NCI-H2107 (cell line): ENCODE measurements at places on chromosomes 16 and 17.

DNA sequence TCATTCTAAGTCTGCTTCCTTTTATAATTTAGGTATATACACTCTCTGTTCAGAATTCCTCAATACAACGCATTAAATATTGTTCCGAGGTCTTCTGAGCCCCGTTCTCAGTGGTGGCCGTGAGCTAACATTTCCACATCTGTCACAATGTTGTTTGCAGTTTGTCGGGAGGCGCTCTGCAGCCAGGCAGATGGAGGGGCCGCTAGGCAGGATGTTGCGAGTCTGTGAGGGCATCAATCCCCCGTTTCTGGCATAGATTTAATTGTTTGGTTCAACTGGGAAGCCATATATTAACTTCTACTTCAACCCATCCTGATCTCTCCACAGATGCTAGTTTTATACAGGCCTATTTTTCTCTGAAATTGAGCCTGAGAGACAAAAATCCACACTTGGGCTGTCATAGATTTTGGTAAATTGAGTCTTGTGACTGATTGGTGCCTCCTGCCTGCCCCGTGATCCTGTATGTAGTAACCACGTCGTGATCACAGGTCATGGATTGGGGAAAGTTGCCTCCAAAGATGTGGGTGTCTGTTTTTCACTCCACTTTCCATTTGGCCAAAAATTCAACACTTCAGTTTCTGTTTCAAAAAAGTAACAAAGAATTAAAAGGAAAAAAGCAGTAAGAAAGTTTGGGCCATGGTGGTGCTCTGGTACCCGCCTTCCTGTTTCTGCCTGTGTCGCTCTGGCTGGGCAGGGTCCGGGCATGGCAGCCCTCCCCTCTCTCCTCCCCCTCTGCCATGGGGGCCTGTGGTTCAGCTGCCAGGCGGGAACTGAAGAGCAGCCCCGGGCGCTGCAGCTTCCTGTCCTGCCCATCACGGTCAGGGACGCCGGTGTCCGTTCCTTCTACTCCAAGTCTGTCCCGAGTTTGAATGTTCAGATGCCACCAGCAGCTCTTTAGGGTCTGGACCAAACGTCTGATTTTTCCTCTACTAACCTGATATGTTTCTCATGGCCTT lies 41.5 kb downstream of the RPTOR start:
- DNase-seq, result no peak

GRCh38 chr16:49740256-49740655 lies 115.7 kb downstream of the ZNF423 start:
- no peak for DNase-seq

DNA sequence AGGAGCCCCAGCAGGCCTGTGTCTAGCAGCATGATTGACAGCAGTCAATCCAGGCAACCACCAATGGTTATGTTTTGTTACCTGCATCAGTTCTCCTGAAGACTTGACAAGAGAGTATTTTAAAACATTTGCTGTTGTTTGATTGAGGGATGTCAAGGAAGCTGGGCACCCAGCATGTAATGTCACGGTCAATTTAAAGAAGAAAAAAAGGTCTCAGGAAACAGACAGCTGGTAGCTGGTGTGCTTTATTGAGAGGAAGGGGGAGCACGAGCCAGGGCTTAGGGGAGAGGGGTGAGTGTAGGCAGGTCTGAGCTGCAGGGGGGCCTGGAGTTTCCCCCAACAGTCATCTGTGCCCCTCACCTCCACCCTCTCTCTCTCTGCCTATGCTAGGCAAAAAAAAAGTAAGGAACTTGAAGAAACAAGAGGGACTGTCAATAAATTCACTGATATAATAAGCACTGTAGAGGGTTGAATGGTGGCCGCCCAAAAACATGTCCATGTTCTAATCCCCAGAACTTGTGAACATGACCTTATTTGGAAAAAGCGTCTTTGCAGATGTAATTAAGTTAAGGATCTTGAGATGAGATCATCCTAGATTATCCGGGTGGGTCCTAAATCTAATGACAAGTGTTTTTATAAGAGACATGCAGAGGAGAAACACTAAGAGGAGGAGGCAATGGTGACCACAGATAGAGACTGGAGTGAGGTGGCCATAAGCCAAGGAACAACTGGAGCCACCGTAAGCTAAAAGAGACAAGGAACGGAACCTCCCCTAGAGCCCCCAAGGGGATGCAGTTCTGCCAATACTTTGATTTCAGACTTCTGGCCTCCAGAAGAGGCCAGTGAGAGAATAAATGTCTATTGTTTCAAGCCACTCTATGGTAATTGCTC lies 14.5 kb downstream of the TSPOAP1 start:
- DNase-seq, result no peak

DNA sequence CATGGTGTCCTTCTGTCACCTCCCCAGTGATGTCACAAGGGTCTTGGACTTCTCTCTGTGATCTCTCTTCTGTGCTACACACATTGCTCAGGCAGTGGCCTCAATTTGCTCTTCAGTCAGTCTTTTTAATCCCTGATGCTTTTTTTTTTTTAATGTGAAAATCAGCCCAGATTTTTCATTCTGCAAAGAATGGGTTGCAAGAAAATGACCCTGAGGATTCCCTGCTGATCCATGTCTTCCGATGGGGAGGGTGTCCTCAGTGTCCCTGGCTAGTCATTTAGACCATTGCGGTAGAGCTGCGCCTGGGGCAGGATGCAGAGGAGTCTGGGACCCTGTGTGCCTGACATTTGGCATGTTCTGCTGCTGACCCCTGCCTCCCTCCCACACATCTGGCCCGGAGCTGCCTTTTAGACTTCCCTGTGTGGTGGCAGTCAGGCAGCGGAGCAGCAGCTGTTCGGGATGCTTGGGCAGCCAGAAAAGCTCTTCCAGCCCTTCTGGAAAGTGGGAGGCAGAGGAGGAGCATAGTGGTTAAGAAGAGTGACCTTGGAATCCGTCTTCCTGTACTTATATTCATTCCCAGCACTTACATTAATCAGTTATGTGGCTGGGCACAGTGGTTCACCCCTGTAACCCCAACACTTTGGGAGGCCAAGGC lies 12.3 kb downstream of the GPT2 start:
- no peak for DNase-seq

DNA sequence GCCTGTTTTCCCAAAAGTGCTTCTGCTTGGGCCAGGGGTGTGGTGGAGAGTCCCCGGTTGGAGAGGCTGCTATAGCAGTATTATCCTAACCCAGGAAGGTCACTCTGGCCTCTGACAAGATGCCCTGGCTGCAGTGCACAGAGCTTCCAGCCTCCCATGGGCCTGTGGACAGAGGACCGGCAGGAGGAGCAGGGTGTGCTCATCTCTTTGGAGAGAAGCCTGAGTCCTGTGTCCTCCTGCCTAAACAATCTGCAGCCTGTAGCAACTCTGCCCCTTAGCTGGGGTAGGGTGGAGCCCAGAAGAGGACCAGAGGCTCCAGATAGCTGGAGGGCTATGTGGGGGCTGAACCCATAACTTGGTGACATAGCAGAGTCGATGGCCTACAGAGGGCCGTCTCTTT lies 78.0 kb downstream of the MPRIP start:
- DNase-seq, result no peak

- DNase-seq, result no peak
These were observed 96.7 kb downstream of the SEC14L1 start for GRCh38 chr17:77237232-77238008.
